ENCODE measurements at places on chromosomes 3 and 15. TPM values are rescaled to one million over a fixed set of nuclear protein-coding genes. Genes with fewer than 3 reads are reported as not detected.
A peak's percentile ranks its signal among the peaks of the same experiment; 100 is the strongest.

The TMEM207 gene
- not detected for total RNA-seq

GRCh38 chr3:17399586-17399985 is 342.8 kb downstream of the TBC1D5 start:
- H3K4me1 ChIP-seq = no peaks in the 10 kb centered on the region
- peaks cover 4% of the 10 kb centered on the region for H3K36me3 ChIP-seq
- no peak overlapping the region for H3K27ac ChIP-seq

The SLITRK3 gene
- not detected for total RNA-seq

The CDHR4 gene
- 0.37 TPM for total RNA-seq

The KNL1 gene
- total RNA-seq = 4.6 TPM

The C3orf20 gene
- 0.12 TPM for total RNA-seq

The CADPS gene
- not detected for total RNA-seq

DNA sequence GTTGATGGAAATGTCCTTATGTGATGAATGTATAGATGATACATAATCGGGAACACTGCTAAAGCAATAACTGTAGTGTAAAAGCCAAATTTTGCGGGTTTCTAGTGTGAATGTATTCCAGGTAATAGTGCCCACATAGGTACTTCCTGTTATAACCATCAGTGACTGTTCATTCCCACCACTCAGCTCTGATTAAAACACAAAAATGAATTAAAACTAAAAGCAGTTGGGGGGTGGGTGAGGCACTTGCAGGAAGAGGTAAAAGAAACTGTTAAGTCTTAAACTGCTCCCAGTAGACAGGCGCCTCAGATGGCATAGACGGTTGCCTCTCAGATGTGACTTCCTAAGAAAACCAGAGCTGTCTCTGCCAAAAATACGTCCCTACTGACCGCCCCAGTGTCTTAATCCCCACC is 893 bp upstream of the MTHFS start:
- DNase-seq = no peak
- H3K27me3 ChIP-seq = no peaks in the 10 kb centered on the region
- peak overlapping the region; percentile 90 for H3K4me3 ChIP-seq
- H3K27ac ChIP-seq = peak overlapping the region; percentile 96
- H3K4me1 ChIP-seq = peaks cover 29% of the 10 kb centered on the region

- no peaks in the 10 kb centered on the region for H3K27me3 ChIP-seq
- H3K27ac ChIP-seq = no peak overlapping the region
- H3K4me3 ChIP-seq = no peak overlapping the region
- H3K4me1 ChIP-seq = no peaks in the 10 kb centered on the region
Measured at GRCh38 chr3:78794431-78794830, 973.4 kb downstream of the ROBO1 start.

- no peaks in the 10 kb centered on the region for H3K27me3 ChIP-seq
- no peaks in the 10 kb centered on the region for H3K36me3 ChIP-seq
Measured at GRCh38 chr15:95715906-95716656, 614.4 kb upstream of the NR2F2 start.
